ENCODE measurements at places on chromosomes 13 and 19.

DNA sequence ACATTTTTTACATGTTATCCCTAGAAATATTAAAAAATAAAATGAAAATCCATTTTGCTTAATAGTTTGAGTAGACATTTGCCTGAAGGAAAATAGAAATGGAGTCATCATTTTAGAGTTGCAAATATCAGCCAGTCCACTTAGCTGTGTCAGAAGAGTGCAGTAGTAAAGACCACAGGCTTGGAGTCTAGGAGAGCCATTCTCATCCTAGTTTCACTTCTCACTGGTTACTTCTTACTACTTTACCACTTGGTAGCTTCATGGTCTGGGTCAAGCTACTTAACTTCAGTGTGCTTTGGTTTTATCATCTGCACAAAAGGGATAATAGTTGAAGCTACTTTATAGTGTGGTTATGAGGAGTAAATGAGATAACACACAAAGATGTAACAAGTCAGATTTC is 286.5 kb upstream of the NBEA start:
- no peak for DNase-seq

GRCh38 chr13:100128373-100128772 is 39.5 kb downstream of the PCCA start:
- no peak for DNase-seq

DNA sequence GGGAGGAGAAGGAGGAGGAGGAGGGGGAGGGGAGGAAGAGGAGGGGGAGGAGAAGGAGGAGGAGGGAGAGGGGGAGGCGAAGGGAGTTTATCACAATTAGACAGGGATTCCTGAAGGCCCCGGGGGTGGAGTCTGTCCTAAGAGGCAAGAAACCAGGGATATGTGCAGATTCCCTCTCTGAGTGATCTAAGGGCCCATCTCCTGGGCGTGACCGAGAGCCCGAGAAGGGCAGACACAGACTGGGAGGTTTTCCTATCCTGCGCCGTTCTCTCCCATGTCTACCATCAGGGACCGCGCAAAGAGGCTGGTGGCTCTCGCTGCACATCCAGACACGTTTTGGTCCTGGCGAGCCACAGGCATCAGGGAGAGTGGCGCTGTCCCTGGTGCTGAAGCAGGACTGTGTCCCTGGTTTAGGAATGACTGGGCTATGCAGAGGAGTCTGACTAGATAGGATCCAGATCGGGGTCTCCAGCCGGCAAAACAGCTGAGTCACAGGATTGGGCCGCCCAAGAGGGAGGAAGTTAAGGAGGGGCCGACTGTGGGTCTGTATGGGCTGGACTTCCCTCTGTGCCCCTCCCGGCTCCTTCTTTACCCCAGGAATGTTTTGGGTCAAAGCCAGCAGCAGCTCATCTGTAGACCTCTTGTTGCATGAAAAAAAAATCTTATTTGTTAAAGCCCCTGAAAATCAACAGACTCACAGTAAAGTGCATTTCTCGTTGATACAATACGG is 17.9 kb upstream of the ZNF175 start:
- DNase-seq: no peak

DNA sequence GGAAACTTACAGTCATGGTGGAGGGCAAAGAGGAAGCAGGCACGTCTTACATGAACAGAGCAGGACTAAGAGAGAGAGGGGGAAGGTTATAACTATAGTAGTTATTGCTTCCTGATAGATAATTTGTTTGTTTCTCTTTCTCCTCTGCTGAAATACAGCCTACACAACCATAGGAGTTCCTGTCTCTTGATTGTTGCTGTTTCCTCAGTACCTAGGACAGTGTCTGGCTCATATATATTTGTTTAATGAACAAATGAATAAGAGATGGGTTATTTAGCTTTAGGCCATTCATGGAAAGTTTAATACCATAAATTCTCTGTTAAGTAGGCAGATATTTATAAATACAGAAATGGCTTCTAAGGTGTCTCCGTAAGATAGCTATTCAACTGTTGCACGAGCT is 95.2 kb downstream of the PCCA start:
- DNase-seq: no peak

DNA sequence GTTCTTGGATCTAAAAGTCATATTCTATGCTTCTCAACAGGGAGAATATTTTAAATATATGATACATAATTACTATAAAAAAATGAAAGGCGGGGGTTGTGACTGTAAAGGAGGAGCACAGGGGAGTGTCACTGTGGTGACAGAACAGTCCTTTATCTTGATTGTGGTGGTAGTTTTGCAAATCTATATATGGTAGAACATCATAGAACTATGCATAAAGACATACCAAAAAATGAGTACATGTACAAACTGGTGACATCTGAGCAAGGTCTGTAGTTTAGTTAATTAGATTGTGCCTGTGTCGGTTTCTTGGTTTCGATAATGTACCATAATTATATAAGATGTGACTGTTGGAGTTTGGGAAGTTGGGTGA is 38.7 kb upstream of the GARRE1 start:
- DNase-seq: no peak

DNA sequence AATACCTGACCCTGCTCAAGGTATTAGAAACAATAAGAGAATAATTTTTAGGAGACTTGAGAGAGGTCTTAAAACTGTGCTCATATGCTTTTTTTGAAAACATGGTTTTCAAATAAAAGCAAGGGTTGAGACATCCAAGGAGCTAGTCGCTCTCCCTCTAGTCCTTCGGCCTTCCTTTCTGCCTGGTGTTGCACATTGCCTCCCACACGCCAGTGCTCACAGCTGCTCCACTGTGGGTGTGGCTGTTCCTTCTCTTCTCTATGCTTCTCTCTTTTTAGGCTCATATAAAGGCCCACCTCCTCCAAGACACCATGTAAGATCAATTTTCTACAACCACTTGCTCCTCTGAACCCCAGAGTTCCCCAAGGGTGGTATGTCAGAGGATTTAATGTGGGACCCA is 352.6 kb downstream of the ENOX1 start:
- no peak for DNase-seq

- no peak for DNase-seq
Measured at GRCh38 chr13:91405240-91405639, 6.8 kb downstream of the GPC5 start.

DNA sequence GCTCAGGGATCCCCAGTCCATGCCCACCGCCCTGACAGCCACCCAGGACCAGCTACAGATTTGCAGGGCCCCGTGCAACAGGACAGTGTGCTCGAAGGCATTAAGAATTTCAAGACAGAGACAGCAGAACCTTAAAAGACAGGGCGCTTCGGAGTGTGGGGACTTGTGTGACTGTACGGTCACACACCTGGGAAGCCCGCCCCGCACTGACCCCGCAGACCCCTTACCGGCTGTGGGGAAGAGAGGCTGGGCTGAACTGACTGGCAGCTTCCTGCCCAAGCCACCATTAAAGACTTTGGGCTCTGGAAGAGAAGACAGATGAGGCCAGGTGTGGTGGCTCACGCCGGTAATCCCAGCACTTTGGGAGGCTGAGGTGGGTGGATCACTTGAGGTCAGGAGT is 14.4 kb downstream of the STAP2 start:
- DNase-seq: no peak

GRCh38 chr13:26342898-26343297 is 89.0 kb downstream of the CDK8 start:
- no peak for DNase-seq
